ENCODE measurements at places on chromosomes 6 and 20.

GRCh38 chr6:78962448-78962847 is 95.1 kb downstream of the IRAK1BP1 start:
- DNase-seq = no peak

- no peak for DNase-seq
Observed at GRCh38 chr20:4160761-4161305, 145.5 kb upstream of the RNF24 start.

GRCh38 chr6:44349904-44350649 is 7.6 kb downstream of the SPATS1 start:
- DNase-seq = no peak

GRCh38 chr20:37405351-37405897 is 59.5 kb downstream of the SRC start:
- DNase-seq = no peak
